ENCODE measurements at places on chromosomes 3 and 15. TPM values are rescaled to one million over a fixed set of nuclear protein-coding genes. Genes with fewer than 3 reads are reported as not detected.

GRCh38 chr15:51775967-51776816, 24.8 kb downstream of the TMOD2 start:
- H3K4me3 ChIP-seq = no peak overlapping the region
- no peak overlapping the region for H3K27ac ChIP-seq
- no peaks in the 10 kb centered on the region for H3K36me3 ChIP-seq
- DNase-seq = peak; percentile 62
- H3K27me3 ChIP-seq = no peaks in the 10 kb centered on the region
- peaks cover 6% of the 10 kb centered on the region for H3K4me1 ChIP-seq

GRCh38 chr3:186322761-186323160, 39.3 kb downstream of the DGKG start:
- no peak overlapping the region for H3K27ac ChIP-seq
- no peaks in the 10 kb centered on the region for H3K36me3 ChIP-seq
- no peaks in the 10 kb centered on the region for H3K4me1 ChIP-seq
- no peak overlapping the region for H3K4me3 ChIP-seq
- no peaks in the 10 kb centered on the region for H3K27me3 ChIP-seq
- no peak for DNase-seq

DNA sequence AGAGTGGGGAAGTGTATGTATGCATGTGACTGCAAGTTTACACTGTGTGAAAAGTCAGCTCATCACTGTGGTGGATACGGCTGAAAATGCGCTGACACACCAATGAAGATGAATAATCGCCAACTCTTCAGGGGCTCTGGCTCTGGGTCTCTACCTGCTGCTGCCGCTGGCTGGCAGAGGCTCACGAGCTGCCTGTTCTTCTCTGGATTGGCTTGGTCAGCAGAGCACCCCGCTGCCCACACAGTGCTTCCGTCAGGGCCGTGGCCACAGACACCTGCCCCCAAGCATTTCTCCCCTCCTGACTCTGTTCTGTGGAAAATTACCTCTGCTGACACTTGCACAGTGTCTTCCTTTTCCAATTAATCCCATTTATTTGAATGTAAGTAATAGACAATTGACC, 215.5 kb downstream of the GAP43 start:
- no peak for DNase-seq
- H3K36me3 ChIP-seq = no peaks in the 10 kb centered on the region
- H3K27ac ChIP-seq = no peak overlapping the region

Gene WDR93
- not detected for total RNA-seq

- H3K36me3 ChIP-seq = no peaks in the 10 kb centered on the region
- DNase-seq = peak; percentile 67
- peaks cover 33% of the 10 kb centered on the region for H3K4me1 ChIP-seq
- H3K27me3 ChIP-seq = peaks cover 11% of the 10 kb centered on the region
Measured at GRCh38 chr3:19931180-19931692, 2.8 kb downstream of the EFHB start.

Measured in activated CD8-positive, alpha-beta T cell treated with anti-CD3 and anti-CD28 coated beads for 36 hours (primary cell).